ENCODE measurements at places on chromosomes 6 and 20.
A peak's percentile ranks its signal among the peaks of the same experiment; 100 is the strongest.

- peak; percentile 24 for DNase-seq
Observed at GRCh38 chr6:63597141-63598048, 25.1 kb downstream of the LOC128125822 start.

DNA sequence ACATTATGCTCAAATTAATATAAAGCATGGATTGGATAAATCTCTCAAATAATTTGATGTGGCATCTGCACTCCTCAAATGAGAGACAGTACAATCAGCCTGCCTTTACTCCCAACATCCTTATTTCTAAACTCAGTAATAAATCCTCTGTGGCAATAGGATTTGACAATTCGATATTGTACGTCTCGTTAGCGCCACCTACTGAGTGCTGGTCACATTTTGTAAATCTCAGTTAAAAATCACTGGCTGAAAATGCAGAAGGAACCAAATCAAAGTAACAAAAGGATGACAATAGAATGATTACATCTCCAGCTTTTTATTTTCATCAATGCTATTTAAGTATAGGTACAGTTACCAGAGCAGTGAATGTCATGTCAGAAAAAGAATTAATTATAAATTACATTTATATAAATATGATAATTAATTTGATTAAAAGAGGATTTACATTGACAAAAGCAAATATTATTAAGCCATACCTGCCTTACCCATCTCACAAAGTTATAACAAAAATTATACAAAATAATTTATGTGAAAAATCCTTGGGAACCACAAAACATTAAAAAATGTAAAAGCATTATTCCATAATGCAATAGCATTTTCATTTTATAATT is 20.2 kb upstream of the GJE1 start:
- peak; percentile 14 for DNase-seq

- DNase-seq, result no peak
Observed at GRCh38 chr20:59004493-59004762, 2.6 kb downstream of the CTSZ start.

DNA sequence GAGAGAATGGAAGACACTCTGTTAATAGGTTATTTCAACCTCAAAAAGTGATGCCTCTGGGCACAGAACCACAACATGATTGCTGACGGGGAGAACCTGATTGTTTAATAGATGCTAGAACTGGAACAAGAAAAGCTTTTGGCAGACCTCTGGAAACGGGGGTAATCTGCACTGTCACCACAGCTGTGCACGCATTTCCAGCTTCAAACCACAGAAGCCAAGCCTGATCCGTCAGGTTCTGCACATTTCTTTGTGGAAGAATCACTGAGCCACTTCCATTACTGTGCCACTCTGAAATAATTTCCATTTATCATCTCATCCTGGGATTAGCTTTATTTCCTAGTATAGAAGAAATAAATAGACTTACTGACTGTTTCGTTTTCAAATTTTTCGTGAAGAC is 309.3 kb downstream of the FARS2 start:
- no peak for DNase-seq

GRCh38 chr6:93376026-93376540 is 43.3 kb downstream of the EPHA7 start:
- no peak for DNase-seq

DNA sequence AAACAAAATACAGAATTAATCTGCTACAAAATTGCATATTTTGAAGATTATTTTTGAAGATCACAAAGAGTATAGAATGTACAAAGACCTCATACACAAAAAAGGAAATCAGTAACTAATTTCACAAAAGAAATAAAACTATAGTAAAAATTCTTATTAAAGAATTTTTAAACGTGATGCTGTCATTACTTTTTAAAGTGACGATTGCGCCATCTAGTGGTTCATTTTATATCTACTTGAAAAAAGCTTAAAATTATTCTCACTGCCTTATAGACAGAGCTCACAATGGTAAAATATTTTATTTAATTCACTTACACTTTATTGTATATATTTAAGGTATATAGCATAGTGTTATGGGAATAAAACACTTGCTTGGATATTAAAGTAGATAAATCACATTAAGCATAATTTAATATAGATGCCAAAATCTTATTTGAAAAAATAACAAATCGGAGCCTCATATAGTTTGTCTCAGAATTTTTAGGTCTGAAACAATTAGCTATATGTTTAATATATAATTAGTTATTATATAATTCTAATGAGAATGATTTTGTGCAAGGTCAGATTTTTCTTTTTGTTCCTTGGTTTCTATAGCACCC is 128.8 kb downstream of the PHF3 start:
- DNase-seq, result peak; percentile 15

DNA sequence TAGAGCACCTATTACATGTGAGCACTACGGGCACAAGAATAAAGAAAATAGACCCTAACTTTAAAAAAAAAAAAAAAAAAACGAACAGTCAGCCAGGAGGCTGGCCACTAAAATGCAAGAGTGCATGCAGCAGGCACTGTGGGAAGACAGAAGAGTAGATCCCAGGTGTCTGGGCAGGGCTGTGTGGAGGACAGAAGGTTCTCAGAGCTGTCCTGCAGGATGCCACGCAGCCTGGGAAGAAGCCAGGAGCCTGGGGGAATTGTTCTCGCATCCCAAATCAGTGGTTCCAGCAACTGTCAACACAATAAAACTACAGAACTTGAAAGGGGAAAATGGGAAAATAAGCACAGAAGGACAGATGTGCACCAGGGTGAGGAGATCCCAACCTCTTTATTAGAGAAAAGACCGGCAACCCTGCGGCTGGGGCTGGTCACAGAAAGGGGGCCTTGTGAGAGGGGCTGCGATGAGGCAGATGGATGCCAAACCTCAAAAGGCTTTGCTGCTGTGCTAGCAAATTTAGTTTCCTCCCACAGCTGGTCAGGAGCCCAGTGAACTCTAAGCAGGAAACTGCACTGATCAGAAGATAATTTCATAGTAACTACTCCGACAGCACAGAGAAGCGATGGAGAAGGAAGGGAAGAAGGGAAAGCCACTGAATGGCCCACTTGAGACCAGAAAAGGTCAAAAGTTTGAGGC is 30.9 kb downstream of the MAP3K5 start:
- DNase-seq, result no peak

DNA sequence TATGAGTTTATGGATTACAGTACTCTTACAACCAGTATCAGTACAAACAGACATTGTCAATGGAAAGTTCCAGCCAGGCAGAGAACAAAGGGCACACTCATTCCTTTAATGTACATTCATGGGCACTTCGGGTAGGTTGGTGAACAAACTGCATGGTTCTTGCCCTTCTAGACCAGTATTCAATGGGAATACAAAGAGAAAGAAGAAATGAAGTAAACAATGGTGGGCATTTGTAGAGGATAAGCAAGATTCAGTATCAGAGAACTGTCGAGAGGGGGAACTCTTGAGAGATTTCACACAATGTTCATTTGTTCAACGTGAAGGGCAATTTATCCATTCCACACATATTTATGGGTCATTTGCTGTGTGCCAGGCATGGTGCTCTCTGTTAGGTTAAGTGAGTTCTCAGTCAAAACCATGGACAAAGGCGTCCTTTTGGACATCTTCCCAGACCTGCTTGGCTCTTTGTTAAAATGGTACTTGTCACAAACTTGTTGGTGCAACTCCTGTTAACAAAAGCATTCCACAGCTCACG is 714.8 kb downstream of the DHX35 start:
- DNase-seq, result peak; percentile 37

DNA sequence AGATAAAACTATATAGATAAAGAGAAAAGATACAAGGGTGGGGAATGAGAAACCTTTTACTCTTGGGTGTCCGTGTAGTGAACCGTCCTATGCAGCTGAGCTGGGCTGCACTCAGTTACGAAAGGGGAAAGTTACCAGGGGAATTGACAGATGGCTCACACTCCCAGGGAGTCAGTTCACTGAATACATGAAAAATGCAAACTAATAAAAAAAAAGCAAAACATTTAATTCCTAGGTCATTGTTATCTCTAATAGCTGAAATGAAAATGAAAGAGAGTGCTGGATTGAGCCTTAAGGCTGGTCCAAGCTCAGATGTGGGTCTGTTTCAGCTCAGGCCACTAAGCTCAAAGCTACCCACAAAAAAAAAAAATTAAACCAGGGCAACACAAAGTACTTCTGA is 138.0 kb downstream of the THBS2 start:
- DNase-seq, result no peak

DNA sequence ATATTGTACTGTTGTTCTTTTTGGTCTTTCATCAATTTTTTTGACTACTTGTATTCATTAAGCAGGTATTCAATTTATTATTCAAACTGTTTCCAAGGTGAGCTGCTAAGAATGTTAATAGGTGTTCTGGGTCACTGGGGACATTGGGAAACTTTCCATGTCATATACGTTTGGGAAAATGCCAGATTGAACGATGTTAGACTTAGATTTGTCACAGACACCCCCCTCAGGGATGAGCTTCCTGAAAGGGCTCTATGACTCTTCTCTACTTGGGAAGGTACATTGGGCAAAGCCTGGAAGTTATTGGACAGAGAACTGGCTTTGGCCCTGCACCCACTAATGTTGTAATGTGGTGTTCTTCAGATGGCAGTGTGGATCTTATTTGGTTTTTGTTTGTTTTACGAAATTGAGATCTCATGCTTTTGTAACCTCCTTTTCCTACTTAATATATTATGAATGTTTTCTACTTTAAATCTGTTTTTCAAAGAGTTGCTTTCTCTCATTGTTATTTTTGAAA is 42.1 kb downstream of the PLCB4 start:
- DNase-seq, result no peak

DNA sequence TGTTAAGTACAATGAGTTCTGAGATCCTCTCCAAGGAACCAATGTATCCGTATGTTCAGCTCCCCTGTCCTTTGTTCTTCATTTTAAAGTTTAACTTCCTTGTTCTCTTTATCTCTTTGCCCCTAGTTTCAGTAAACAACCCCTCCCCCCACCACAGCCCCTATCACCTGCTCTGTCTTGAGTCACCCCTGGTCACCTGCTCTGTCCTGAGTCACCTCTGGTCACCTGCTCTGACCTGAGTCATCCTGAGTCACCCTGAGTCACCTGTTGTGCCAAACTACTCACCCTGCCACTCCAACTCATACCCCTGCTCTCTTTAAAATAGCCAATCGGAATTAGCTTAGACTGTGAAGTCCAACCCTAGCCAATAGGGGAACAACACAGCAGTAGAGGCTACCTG is 288.7 kb upstream of the CDYL start:
- no peak for DNase-seq

GRCh38 chr6:130252527-130253237 is 29.9 kb upstream of the SAMD3 start:
- no peak for DNase-seq

GRCh38 chr20:36792422-36792821 is 18.9 kb upstream of the DSN1 start:
- no peak for DNase-seq

DNA sequence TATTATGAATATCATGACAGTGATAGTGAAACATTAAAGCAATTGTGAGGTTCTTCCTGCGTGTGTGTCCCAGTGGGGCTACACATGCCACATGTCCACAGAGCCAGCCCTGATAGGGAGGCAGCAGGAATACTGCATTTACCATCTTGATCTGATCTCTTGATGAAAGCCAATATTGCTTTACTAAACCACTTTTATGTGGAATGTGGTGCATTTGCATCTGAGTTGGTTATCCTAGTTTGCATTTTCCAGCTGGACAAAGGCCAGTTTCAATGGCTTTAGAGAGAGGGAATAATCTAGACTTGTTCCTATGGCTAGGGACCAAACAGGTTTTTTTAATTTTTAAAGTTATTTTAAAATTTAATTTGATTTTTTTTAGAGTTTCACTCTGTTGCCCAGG is 216.3 kb upstream of the FERMT1 start:
- no peak for DNase-seq

GRCh38 chr6:434051-434705 is 42.6 kb downstream of the IRF4 start:
- DNase-seq, result no peak

DNA sequence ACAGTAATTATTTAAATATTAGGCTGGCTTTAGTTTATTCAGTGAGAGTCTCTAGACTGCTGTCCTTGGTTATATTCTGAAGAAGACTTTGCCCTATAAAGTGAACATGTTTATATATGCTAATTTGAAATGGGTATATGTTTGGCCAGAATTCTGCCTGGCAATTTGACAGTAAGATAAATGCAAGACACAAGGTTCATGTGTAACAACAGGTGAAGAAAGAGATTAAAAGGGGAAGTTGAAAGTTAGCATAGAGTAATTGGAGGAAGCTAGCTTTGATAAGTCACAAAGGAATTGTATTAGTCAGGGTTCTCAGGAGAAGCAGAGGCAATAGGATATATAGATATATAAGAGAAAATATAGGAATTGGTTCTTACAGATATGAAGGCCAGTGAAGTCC is 191.4 kb downstream of the CENPW start:
- no peak for DNase-seq

DNA sequence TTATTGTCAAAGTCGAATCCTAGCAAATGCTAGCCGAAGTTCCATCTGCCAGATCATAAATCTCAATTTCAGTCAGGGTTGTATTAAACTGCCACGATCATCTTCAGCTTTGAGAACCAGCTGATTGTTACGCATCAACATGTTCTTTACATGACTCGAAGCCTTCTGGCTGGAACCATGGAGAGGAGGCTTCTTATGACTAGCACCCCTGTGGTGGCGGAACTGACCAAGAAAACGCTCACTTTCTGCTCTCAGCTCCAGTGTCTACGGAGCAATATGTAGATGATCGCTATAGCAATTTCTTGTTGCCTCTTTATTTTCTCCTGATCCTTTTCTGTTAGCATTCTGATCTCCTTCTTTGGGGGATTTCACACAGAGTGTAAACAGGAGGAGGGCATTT is 479.4 kb upstream of the SLC35B3 start:
- DNase-seq, result no peak

DNA sequence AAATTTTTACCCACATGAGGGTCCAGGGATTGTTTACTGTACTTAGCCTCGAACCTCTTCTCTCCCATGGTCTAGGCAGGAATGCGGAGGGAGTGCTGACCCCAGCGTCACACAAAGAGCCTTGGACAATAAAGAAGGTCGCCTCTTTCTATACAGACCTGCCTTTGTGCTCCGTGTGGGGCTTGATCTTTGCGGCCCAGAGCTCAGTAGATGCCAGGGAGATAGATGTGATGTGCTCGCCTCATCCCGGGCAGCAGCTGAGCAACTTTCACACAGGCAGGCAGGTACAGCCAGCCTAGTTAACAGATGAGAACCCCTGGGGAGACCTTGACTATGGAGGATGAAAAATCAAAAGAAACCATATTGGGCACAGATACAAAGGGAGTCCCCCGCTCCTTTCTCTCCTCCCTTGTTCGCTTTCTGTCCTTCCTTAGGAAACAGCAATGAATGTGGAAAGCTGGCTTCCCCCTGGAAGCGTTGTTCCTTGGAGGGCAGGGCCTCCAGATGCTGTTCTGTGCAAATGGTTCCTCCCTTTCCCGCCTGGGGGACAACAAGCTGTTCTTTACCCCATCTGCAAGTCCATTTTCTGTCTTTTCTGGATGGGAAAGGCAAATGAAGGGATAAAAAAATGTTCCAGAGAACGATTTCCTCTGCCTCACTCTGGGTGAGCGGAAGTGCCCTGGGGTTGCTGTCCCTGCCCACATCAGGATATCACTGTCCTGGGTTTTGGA is 128.3 kb downstream of the OLIG3 start:
- no peak for DNase-seq

GRCh38 chr6:135428078-135428477 is 69.5 kb downstream of the AHI1 start:
- no peak for DNase-seq

GRCh38 chr6:20589266-20589665 is 55.0 kb downstream of the CDKAL1 start:
- DNase-seq, result no peak

GRCh38 chr6:52283111-52283510 is 1.4 kb downstream of the MCM3 start:
- DNase-seq, result no peak
